ENCODE measurements at places on chromosomes 6 and 20.

- no peak for DNase-seq
Observed at GRCh38 chr20:63781181-63781580, 41.6 kb downstream of the SLC2A4RG start.

DNA sequence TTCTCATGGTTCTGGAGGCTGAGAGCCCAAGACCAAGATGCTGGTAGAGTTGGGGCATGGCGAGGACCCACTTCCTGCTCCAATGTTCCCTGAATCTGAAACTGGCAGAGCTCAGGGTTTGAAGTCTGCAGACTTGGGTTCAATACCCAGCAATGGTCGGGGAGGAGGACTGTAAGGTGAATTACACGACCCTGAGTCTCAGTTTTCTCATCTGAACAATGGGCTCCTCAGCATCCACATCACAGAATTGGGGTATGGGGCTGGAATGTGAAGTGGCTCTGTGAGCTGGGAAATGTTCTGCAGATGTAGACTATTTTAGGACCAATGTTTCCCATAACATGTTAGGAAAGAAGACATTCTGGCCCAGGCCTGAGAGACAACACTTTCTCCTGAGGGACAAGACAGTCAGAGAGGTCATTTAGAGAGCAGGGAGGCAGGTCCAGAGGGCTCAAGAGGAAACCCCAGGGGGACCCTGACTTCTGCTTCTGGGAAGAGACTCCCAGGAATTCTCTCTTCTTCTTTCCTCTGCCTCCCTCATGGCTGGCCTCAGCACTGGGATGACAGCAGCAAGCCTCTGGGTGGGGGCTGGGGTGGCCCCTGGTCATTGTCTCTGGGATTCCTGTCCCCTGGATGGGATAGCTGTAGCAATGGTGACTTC, 141.3 kb upstream of the PMEPA1 start:
- DNase-seq = no peak

DNA sequence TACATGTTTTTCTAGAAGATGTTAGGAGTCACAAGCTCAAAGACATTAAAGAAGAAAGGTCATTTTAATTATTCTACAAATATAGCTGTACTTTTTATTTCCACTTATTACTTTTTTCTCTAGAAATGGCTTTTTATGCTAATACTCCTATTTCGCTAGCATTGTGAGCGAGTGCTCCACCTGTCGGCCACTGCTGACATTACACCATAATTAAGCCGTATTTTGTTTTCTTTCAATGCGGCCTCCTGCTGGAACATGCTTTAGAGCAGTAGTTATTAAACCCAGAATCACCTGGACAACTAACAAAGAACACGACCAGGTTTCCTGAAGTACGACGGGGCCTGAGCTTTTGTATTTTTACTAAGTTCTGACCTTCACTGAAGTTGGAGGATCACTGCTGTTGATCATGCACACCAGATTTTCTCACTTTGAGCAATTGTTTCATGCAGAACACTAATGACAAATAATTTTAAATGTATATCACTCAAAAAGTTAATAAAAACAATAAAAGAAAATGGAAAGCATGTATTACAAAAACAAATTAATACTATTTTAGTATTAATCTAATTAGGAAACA, 74.1 kb upstream of the PAK5 start:
- DNase-seq = no peak

DNA sequence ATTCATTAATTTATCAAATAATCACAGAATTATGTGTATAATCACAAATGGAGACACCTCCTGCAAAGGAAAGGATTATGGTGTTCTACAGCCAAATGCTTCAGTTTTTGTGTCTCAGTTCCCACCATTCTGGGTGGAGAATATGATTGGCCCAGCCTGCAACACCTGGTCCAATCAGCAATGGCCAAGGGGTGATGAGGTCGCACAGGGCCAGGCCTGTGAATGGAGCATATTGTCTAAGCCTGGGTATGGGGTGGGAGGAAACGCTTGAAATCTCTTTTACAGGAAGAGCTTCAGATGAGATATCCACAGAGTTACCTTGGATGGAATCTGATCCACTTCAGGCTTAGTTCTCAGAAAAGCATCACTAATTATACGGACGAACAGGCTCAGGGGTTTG, 271.6 kb downstream of the DHX35 start:
- no peak for DNase-seq

GRCh38 chr6:106273087-106273486, 52.5 kb downstream of the ATG5 start:
- DNase-seq = no peak

DNA sequence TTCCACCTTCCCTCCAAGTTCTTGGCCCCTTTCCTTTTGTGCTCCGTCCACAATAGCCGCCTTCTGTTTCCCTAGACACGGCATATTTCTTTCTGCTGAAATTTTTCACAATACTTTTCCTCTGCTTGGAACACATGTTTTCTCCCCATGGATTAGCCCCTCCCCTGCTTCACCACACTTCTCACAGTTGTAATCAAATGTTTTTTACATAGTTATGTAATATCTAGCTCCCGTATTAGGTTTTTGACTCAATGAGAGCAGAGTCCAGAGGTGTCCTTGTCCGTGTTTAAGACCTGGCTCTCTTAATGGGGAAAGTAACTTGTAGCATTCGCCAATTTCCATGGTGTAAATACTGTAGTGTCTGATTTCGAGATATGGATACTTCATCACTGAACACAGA, 34.7 kb downstream of the PLCB1 start:
- DNase-seq = no peak

DNA sequence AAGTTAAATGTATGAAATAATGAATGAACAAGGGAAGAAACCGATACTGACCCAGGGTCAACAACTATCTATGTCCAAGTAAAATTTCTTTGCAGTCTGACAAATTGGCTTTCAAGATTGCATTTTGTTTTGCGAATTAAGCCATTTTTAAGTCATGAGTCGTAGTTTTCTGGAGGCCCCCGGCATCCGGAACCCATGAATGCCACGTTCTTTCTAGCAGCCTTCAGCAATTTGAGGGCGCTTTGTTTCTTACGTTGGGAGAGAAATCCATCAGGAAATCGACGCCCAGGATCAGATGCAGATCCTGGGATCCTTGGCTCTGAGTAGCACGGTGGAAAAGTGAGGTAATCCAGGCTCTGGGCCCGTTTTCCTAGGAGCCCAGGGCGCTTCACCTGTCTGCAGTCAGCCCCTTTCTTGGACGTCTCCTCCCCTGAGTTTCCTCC, 309 bp upstream of the ABRACL start:
- DNase-seq = no peak

DNA sequence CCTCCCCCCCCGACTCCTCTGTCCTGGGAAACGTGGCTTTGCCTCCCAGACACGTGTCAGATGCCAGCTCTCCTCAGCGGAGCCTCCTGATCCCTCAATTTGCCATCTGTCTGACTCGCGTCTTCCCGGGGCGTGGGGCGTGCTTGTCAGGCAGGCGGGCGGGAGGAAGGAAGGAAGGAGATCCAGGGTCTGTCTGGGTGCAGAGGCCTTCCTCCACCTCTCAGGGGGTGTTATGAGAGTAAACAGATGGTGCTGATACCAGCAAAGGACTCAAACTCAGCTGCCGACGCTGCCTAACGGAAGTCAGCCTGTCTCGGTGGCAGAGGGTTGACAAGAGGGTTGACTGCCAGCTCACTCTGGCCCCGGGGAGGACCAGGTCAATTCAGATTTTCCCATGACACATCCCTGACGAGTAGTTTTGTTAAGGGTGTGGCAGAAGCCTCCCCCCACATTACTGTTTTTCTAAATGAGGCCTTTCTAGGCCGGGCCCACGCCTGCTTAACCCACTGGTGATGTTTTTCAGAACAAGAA, 17.0 kb downstream of the UQCC2 start:
- no peak for DNase-seq

DNA sequence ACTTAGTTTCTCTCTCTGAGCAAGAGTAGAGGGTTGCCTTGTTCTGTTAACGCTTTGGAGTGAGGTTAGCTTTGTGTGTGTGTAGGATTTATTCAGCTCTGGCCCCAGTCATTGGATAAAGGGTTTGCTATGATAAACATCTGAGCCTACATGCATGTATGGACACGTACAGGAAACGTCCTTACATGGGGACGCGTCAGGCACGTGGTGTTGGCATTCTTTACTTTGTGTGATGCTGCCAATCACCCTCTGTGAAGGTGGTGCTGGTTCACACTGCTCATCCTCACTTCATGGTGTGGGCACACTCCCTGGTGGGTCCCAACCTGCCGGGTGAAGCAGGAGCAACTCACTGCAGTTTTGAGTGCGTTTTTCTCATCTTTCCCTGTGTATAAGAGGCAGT, 53.4 kb upstream of the CD93 start:
- no peak for DNase-seq

GRCh38 chr6:81309811-81310210, 442.7 kb downstream of the TENT5A start:
- no peak for DNase-seq

- no peak for DNase-seq
Observed at GRCh38 chr6:52509281-52510212, 67.3 kb downstream of the TRAM2 start.
